ENCODE measurements at places on chromosomes 1 and 21.
A peak's percentile ranks its signal among the peaks of the same experiment; 100 is the strongest.

DNA sequence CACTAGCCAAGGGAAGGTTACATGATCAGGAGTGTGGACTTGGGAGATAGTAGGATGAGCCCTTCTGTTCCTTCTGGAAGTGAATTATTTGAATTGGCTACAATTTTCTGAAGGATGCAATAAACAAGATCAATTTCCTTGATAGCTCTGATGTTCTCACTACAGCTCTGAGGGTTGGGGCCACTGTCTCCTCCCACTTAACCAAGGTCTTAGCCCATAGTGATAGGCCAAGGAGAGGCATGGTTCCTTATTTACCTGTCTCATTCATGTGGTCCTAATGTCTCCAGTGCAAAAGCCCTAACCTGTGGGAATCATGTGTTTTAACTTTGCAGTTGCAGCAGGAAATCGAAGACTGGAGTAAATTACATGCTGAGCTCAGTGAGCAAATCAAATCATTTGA lies 34.8 kb downstream of the MIA3 start:
- DNase-seq = no peak

- peak; percentile 59 for DNase-seq
Observed at GRCh38 chr1:58782178-58783089, 1.4 kb downstream of the JUN start.

GRCh38 chr1:82704966-82705365 lies 904.2 kb downstream of the ADGRL2 start:
- no peak for DNase-seq

DNA sequence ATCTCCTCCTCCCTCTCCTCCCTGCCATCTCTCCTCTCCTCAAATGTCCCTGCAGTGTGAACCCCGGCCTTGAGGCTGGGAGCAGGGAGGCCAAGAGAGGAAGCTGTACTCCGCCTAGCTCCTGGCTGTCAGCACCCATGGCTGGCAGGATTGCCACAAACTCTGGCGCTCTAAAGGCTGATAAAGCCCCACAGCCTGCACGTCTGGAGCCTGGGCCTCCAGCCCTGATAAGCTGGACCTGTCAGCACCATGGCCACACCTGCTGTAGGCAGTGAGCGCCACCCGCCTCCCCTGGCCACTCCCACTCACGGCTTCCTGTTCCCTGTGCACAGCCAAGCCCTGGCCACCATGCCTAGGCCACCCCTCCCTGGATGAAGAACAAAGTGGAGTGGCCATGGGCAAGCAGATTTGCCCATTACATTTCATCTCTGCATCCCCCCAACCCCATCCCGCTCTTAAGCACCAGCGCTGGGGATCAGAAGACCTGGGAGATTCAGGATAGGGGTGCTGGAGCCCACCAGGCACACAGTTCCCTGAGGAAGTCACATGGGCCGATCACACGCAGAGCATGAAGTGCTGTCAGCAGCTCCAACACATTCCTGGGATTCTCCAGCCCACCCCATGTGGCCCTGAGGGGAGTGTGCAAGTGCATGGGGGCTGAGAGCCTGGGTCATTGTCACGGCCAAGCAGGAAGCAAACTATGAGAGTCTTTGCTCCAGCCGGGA lies 24.2 kb upstream of the NPPB start:
- no peak for DNase-seq

DNA sequence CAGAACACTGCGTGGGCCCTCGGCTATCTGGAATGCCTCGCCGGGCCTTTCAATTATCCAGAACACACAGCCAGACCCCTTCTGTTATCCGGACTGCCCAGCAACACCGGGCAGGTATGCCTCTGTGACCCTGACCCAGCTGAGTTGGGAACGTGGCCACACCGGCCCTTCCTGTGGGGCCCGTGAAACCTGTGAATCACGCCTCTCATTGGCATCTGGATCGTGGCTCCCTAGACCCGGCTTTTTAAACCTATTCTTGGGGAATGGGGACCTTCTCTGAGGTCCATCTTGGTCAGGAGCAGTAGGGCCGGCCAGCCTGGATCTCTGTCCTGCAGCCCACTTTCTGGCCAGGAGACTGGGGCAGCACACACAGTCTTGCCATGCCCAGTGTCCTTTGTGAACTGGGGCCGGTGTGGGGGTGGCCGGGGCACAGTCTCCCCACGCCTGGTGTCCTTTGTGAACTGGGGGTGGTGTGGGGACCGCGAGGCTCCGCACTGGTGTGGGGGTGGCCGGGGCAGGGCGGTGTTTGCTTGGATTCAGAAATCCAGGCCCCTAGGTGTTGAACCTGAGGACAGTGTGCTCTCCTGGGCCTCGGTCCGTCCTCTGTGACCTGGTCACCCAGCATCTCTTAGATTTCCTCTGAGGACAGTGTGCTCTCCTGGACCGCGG lies 11.1 kb downstream of the COL18A1 start:
- no peak for DNase-seq

DNA sequence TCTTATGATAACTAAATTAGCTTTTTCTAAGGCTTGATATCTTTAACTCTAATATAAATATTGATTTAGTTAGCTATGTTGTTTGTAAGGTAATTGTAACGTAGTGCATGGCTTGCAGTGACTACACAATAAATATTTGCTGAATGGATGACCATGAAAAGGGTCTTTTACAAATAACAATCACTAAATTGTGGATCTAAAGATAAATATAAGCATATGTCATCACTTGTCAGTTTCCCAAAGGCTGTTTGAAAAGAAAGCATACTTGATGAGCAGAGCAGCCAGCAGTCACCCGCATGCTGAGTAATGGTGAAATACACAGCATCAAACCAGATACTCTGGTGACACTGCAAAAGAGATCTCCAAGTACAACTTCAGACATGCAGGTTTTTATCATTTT lies 92.5 kb upstream of the FMN2 start:
- no peak for DNase-seq

GRCh38 chr1:248733566-248733965 lies 22.0 kb downstream of the LYPD8 start:
- DNase-seq = no peak
